ENCODE measurements at places on chromosomes 7 and 10.

DNA sequence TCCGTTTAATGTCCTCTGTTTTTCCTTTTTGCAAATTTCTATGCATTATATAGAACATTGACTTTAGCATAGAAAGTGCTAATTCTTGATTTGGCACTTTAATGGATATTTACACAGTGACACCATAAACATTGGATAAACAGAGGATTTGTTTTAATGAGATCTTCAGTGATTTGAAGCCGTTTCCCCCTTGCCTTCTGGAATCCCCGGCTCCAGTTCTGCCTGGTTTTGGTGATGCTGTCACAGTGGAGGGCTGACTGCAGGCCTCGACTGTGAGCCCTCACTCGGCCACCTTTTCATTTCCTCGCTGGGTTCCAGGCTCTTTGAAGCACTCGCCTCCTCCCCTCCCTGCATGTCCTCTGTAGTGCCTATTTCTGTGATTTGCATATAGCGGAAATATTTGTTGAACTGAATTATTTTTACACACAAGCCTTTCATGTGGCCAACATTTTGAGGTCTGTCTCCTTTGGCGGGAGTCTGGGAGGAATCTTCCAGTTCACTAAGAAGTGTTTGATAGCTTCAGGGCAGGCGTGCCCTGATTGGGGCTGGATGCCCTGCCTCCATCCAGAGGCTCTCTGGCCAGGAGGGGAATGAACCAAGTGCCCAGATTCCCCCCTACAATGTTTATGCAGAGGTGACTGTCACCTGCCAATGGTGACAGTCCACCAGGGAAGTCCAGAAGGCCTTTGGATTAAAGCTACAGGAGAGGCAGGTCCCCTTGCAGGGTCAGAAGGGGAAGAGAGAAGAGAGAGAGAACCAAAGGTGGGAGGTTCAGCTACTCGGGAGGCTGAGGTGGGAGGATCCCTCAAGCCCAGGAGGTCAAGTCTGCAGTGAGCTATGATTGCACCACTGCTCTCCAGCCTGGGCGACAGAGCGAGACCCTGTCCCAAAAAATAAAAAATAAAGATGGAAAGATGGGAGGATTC is 67.5 kb downstream of the CUX1 start:
- DNase-seq, result no peak

DNA sequence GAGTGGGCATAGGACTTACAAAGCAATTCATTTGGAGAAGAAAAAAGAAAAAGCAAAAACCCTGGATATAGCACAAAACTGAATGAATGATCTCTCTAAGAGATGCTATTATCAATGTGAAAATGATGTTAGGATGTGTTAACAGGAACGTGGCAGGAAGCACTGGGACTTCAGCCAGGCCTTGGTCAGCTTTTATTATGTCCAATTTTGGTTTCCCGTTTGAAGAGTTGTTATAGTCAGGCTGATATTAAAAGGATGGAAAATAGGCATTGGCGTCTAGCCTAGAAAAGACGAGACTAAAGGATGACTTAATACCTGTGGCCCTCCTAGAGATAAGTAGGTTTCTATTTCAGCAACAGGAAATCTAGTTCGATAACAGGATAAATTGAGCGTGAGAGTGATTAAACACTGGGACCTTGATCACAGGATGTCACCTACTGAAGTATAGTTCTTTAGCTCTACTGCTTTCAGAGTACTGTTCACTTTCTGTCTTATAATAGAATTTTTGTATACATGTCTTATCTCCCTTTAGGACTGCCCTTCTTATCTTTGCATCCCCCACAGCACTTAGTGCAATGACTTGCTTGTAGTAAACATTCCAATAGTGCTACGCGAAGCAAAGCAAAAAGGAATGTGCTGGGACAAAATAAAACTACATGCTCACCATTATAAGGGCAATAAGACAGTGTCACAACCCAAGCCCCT is 99.8 kb upstream of the AGBL3 start:
- no peak for DNase-seq

DNA sequence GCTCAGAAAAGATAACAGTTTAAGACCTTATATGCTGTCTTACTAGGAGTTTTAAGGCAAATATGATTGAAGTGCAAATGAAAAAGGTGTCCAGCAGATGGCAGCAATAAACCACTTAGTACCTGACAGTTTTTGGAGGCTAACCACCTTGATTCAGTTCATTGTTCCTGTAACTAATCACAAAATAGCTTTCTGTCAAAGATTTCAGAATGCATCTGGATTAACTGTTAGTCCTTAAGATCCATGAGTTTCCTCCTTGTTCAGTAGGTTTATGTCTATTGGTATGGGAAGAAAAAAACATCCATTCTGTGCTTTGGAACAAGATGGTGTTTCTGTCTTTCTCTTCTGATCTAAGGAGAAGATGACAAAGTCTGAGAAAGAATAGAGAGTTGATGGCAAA is 46.6 kb downstream of the CCSER2 start:
- peak; percentile 28 for DNase-seq

DNA sequence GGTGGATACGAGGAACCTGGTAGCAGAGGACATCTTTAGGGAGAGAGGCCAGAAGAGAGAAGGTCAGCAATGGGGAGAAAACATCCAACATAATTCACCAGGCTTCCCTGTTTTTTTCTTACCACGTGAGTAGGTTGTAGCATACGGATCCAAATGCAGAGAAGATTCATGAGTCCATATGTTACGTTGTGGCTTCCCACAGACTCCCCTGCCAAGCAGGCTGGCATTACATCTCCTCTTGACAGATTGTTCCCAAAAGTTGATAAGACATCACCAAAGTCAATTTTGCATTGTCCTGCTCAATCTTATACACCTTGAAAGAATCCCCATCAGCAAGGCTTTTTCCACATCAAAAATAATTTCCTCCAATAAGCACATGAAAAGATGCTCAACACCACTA is 39.7 kb downstream of the DRGX start:
- DNase-seq, result no peak

DNA sequence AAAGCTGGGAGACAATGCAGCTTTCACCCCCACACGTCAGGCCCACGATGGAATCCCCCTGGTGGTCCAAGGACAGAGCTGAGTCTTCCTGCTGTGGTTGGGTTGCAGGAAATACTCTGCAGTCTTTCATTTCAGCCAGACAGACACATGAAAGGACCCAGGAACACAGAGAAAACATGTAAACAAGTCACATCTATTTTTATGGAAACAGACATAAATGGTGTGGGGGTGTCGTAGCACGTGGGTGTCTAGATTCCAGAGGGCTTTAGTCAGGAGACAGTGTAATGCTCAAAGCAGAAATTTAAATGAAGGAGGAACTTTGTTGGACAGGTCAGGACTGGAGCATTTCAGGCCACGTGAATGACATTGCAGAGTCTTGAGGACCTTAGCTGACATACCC is 444.6 kb downstream of the SUGCT start:
- no peak for DNase-seq

DNA sequence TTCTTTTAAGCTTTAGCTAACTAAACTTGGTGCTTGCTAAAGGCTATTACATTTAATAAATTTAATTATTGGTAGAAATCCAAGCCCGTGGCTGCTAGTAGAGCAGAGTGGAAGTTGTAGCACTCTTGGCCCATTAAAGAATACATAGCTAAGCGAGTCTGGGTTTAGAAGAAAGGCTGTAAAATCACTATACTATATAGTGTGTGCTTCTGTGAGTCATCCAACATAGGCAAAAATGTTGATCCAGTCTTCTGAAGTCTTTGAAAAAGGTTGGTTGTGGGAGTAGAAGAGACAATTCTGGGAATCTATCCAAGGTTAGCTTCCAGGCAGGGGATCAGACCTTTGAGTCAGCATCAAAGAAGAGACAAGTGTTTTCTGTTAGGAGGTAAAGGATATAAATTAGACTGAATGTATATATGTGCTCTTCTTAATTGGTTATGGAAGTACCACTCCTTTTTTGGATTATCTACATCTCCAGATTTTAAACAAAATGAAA is 664.2 kb downstream of the NXPH1 start:
- DNase-seq, result no peak

GRCh38 chr10:61784354-61785133 is 117.0 kb upstream of the ARID5B start:
- no peak for DNase-seq

DNA sequence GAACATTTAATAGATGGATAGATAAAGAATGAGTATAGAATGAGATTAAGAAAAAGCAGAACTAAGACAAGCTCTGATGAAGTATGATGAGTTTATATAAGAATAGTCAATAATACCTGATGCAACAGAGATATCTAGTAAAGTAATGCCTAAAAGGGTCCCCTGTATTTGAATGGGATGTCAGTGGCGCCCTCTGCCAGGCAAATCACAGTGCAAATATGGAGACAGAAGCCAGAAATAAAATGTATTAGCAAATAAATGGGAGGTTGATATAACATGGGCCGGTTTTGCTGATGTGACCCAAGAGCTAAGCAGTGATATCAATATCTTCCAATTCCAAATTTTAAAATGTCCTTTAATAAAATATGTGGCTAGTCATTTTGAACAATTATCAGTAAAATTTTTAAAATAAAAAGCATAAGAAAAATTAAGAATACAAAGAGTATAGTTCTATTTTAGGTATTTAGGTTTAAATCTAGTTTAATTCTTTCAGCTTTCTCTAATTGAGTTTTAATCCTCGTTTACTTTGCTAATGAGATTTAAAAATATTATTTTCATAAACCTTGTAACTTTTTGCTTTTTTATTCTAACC is 62.6 kb downstream of the ADK start:
- no peak for DNase-seq

DNA sequence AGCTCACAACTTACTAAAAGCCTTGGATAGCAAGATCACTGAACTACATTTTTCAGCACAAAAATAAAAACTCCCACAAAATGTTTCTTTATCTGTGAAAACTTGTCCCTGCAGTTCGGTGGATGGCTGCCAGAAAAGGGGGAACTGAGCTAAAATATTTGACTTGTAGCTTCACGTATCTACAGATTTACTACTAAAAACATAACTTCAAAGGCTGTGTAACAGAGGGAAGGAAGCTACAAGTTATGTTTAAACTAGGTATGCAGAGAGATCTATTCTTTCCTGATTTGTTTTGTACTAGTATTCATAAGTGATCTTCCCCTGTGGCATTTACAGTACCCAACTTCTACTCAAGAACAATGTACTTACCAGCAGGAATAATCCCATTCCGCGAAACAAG is 25.1 kb downstream of the SGCE start:
- no peak for DNase-seq

GRCh38 chr7:135186261-135186540 is 15.7 kb upstream of the CYREN start:
- no peak for DNase-seq

DNA sequence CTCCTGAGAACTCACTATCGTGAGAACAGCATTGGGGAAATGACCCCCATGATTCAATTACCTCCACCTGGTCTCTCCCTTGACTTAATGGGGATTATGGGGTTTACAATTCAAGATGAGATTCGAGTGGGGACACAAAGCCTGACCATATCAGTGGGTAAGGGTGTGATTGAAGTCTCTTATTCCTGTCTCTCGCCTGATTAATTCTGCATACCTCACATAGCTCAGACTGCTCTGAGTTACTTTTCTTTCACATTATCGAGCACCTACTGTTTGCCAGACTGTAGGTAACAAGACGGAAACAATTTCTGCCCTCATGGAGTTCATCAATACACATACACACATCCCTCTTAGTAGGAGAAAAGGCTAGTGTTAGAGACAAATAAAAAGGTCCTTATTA is 25.0 kb downstream of the CISD1 start:
- no peak for DNase-seq

DNA sequence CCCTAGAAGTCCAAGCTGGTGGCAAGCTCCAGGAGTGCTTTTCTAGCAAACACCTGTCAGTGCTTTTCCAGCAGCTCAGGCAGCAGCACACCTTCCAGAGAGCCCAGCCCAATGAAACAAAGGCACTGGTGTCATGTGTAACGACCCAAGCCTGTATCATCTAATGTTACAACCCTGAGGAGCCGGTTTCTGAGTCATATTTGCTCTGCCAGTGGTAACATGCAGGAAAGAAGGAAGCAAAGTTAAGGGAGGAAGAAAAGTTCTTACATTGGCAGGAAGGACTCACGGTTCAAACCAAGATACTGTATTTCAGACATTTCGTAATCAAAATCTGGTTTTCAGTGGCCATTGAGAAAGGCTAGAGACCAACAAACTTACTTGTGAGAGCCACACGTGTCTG is at the start of gene ANKRD22:
Gene ANKRD22, minus strand, starts transcription at position 139 of the 400 bp plus-strand sequence. CDS start 237 bp downstream, outside the sequence.
- no peak for DNase-seq

DNA sequence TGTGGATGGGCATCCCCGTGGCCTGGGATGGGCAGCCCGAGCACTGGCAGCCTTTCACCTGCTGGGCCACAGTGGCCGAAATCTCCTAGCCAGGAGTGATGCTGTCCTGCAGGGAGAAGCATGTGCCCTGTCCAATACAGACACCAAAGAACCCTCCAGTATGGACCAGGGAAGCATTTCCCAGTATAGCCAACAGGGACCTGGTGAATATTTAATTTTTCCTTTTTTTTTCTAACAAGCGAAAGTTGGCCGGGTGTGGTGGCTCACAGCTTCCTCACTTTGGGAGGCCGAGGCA is 11.0 kb downstream of the IMPDH1 start:
- DNase-seq, result no peak

- no peak for DNase-seq
These were observed 128.0 kb downstream of the MBL2 start for GRCh38 chr10:52644373-52645186.

DNA sequence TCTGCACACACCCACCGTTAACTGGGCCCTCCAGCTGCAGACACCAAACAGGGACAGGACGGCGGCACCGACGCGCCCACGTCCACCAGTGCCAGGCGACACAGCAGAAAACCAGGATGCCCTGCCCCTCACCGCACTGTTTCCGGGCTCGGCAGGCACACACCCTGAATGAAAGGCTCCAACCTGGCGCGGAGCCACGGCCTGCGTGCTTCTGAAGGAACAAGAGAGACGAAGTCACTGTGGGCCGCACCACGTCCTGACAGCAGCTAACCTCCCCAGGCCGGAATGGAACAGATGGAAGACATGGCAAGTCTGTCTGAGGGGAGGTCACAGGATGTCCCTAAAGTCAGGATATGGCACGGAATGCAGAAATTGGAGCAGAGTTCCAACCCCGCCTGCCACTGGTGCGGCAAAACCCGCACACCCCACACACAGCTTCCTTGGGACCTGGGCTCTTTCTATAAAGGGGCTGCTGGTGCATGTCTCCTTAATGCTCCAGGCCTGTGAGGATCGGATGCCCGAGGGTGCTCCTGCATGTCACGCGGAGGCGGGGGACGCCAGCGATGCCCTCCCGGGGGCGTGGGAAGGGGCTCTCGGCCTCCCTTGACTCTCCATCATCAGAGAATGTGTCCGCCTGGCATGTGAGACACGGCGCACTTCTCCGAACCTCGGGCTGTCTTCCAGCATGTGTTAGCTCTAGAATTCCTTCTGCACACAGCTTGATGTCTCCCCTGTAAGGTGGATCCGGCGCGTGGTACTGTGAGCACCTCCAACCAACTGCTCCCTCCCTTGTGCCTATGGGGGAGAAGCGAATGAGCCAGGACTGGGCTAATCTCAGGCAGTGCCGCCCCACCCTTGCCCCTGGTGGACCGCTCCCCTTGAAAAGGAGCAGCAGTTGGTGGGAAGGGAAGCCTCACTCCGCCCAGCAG is 3.9 kb upstream of the GPER1 start:
- DNase-seq, result no peak

- DNase-seq, result peak; percentile 10
These were observed 29.1 kb downstream of the SPOCK2 start for GRCh38 chr10:72058989-72059842.
